ENCODE measurements at places on chromosomes 13 and 19.

DNA sequence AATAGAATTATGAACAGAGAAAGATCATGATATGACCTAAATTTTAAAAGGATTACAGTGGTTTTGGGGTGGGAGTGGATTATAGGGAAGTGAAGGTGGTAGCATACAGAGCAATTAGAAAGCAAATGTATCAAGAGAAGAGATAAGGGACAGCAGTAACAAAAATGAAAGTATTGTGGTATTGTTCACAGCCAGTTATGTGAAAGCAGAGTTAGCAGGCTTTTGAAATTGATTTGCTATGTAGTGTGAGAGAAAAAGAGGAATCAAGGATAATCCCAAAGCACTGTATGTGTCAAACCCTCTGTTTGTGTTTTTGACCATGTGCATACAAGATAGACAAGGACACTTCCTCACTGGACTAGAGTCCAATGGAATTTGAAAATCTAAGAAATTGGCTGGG, 1721.4 kb downstream of the PCDH9 start:
- no peaks in the 10 kb centered on the region for H3K4me1 ChIP-seq
- no peaks in the 10 kb centered on the region for H3K27me3 ChIP-seq
- no peak for DNase-seq
- H3K27ac ChIP-seq = no peak overlapping the region
- H3K4me3 ChIP-seq = no peak overlapping the region

DNA sequence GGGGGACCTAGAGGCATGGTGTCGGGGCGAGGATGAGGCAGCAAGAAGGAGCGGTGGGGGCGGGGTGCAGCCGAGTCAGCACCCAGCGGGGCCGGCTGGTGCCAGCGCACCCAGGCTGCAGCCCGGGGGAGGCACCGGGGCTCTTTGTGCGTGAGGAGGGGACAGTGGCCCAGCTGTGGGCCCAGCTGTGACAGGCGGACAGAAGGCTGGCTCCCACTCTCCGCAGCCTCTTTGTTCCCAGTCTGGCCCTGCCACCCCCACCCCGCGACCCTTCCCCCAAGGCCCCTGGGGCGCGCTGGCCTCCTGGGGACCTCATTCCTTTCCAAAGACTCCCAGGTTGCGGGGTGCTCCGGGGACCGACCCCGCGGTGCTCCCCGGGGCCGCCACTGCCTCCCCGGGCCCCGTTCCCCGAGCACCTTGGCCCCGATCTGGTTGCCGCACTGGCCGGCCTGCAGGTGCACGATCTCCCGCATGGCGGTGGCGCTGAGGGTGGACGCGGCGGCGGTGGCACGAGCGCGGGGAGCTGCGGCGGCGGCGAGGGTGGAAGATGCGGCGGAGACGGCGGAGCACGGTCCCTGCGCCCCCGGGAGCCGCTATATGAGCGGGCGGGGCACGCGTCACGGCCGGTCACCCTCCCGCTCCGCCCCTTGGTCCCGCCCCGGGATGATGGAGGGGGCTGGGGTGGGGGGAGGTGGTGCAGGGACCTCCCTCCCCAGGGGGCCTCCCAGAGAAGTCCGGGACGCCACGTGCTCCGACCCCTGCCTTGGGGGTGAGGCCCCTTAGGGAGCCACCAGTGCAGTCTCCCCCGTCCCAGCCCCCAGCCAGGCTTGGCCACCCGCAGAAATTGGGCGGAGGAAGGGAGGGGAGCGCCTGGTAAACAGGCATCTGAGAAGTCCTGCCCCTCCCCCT, at the start of gene TUBB4A:
TSS of gene TUBB4A (minus strand) at position 570 of the 909 bp plus-strand sequence. CDS start at position 473, 97 bp downstream.
- peak within 1 kb of the TSS; percentile 49 for H3K4me3 ChIP-seq
- H3K27me3 ChIP-seq = no peaks in the 10 kb centered on the region
- DNase-seq = peak; percentile 59
- H3K4me1 ChIP-seq = peaks cover 14% of the 10 kb centered on the region
- no peak within 1 kb of the TSS for H3K27ac ChIP-seq
- H3K36me3 ChIP-seq = no peaks in the 10 kb centered on the region

GRCh38 chr13:47306991-47307390, 410.1 kb upstream of the HTR2A start:
- H3K4me1 ChIP-seq = no peaks in the 10 kb centered on the region
- H3K27me3 ChIP-seq = no peaks in the 10 kb centered on the region
- no peaks in the 10 kb centered on the region for H3K36me3 ChIP-seq
- DNase-seq = no peak

DNA sequence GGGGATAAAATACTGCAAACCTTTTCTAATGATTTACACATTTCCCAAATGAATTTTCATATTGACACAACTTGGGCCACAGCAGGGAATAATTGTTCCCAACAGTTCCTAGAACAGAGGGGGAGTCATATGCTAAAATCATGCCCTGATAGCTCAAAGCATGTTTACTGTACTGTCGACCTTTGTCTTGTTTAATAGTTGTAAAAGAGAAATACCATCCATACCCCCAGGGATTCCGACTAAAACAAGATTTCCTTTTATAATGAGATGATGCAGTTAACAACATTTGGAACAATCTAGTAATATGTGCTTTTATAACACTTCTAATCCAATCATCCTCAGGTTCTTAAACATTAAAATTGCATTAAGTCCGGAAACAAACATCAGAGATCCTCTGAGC, 759.7 kb downstream of the OLFM4 start:
- H3K4me1 ChIP-seq = no peaks in the 10 kb centered on the region
- no peak overlapping the region for H3K4me3 ChIP-seq

- H3K36me3 ChIP-seq = no peaks in the 10 kb centered on the region
- no peaks in the 10 kb centered on the region for H3K27me3 ChIP-seq
- DNase-seq = no peak
- no peaks in the 10 kb centered on the region for H3K4me1 ChIP-seq
- no peak overlapping the region for H3K27ac ChIP-seq
Measured at GRCh38 chr19:15843203-15843893, 27.9 kb upstream of the OR10H1 start.
